Fibroblast of skin of right quadriceps (primary cell): ENCODE measurements at places on chromosomes 4 and X.

- no peak for DNase-seq
Observed at GRCh38 chr4:183544109-183544508, 39.3 kb downstream of the ING2 start.

GRCh38 chr4:2786794-2787229 is 6.1 kb upstream of the SH3BP2 start:
- no peak for DNase-seq

DNA sequence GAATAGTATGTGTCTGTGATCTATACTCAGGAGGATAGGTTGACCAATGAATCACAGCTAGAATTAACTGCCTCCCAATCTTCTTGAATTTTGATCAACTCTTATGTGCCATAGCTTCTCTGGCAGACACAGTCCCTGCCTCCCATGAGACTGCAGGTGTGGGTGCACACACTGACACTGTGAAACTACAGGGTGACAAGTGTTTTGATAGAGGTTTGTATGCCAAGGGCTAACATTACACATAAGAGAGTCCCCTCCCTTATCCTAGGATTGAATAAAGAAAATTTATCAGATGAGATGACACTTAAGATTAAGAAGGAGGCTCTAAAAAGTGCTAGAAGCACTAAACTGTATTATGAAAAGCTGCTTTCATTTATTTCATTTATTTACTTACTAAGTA is 218.4 kb upstream of the BMP3 start:
- no peak for DNase-seq

DNA sequence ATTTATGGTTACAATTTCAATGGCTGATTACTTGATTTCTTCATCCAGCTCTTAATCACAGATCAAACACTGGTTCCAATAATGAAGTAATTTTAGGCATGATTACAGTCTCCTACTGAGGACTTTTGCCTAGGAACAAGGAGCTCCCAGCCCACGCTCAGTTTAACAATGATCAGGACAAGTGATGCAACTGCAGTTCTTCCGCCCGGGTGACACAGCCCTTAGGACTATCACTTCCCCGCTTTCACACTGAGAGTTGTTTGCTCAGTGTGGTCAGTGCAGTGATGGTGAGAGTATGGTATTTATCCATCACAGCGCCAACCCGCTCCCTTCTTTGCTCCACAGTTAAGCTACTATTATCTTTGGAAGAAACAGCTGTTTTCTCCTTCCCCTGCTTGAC is 203.2 kb upstream of the MBNL3 start:
- DNase-seq, result no peak

GRCh38 chrX:131677655-131678628 is 134.1 kb downstream of the OR13H1 start:
- peak; percentile 5 for DNase-seq

DNA sequence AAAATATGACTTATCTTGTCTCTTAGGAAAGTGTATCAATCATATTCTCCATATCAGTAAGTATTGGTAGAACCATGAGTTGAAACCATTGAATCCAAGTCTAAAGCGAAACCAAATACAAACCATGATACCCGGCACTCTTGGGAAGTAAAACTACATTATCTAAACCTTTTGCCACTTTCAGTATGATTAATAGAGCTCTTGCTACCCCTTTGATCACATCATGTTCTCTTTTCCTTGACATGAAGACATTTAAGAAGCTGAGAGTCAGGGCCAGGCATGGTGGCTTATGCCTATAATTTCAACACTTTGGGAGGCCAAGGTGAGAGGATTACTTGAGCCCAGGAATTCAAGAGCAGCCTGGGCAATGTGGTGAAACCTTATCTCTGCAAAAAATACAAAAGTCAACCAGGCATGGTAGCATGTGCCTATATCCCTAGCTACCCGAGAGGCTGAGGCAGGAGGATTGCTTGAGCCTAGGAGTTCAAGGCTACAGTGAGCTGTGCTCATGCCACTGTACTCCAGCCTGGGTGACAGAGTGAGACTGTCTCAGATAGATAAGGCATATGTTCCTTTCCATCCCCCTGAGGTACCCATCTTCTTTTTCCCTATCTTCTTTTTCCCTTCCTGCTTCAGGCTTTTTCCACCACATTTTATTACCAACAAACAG is 45.4 kb downstream of the CEP135 start:
- DNase-seq, result no peak

DNA sequence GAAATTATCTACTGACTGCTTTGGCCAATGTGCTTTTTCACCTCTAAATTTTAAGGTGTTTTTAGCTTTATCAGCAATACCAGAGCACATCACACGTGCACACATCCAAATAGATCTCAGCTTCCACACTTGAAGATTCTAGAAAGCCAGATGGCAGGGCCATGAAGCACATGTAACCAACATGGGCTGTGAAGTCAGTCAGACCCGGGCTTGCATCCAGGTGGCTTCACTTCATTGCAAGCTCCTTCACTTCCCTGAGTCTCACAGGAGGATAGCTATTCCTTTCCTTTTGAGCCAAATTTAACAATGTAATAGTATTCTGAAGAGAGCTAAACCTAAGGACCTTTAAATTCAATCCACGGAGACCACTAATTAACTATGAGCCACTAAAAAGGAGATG is 86.5 kb downstream of the SH3RF1 start:
- peak; percentile 28 for DNase-seq

GRCh38 chrX:123167621-123168020 is 16.5 kb upstream of the GRIA3 start:
- no peak for DNase-seq

- no peak for DNase-seq
Observed at GRCh38 chrX:129961180-129962083, 21.0 kb upstream of the BCORL1 start.

- peak; percentile 61 for DNase-seq
Observed at GRCh38 chr4:70632028-70632427, 3.5 kb downstream of the ENAM start.

- DNase-seq, result peak; percentile 9
Observed at GRCh38 chrX:105375816-105376215, 155.3 kb upstream of the TEX13A start.

DNA sequence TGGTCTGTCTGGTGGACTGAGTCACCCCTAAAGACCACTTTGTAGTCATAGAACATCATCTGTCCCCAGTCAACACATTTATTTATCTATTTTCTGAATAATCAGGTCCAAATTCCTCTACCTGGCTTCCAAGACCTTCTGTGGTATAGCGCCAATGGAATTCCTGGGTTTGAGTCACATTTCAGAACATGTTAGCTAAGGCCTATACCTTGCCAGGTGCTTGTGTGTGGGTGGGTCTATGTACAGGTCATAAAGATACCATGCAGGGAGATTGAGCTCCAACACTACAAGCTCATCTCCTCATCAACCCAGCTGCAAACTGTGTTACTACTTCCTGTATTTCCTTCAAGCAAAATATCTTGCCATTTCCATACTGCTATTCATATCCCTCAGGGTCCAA is 113.3 kb downstream of the TRAPPC11 start:
- no peak for DNase-seq

GRCh38 chrX:121876305-121876704 is 828.9 kb downstream of the GLUD2 start:
- peak; percentile 82 for DNase-seq

GRCh38 chr4:54185866-54186265 is 43.2 kb upstream of the PDGFRA start:
- DNase-seq, result no peak

DNA sequence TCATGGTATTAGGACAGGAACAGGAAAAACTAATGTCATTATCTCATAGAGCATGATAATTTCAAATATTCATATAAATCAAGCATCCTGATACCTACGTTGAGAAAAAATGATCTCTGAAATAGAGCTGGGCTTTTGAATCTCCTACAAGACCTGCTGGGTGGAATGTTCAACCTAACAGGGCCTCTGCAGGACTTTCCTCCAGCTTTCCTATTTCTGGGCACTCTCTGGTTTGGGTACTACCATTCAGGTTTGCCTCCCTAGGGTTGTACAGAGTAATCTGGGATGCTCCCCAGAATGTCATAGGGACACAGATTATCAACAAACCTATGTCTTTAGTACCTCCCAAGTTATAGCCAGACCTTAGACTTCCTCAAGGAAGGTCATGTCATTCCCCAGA is 108.9 kb downstream of the CDS1 start:
- no peak for DNase-seq

DNA sequence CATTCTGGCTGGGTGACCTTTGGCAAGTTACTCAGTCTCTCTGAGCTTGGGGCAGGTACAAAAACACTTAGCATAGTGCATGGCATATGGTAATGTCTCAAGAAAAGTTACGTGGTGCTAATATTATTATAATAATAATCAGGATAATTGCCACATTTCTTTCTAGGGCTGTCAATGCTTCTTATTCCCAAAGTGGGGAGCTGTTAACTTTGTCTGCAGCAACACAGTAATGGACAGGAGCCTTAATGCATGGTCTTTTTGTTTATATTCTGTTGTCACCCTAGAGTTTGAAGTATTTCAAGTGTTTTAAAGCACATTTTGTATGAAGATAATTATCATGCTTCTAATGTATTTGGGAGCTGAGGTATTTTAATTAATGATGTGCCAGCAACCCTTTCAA is 121.8 kb downstream of the FHIP1A start:
- DNase-seq, result no peak

DNA sequence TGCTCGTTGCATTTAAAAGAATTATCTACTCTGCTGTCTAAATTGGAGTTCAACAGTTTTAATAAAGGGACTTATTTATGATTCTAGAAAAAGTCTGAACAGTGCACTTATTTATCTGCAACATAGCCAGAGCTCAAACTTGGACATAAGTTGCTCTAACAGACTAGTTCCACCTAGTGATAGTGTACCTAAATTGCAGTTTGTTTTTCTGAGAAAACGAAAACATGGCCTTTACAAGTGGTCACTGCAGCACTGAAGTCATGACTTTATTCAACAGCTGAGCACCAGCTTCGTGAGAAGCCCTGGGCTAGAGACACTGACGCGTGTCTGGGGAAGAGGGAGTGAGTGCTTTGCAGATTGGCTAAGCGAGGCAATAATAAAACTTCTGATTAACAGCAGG is 77.3 kb upstream of the IGSF1 start:
- no peak for DNase-seq

GRCh38 chr4:73727685-73728084 is 12.7 kb upstream of the CXCL8 start:
- no peak for DNase-seq

- no peak for DNase-seq
Observed at GRCh38 chr4:26192899-26193869, 127.6 kb upstream of the RBPJ start.

DNA sequence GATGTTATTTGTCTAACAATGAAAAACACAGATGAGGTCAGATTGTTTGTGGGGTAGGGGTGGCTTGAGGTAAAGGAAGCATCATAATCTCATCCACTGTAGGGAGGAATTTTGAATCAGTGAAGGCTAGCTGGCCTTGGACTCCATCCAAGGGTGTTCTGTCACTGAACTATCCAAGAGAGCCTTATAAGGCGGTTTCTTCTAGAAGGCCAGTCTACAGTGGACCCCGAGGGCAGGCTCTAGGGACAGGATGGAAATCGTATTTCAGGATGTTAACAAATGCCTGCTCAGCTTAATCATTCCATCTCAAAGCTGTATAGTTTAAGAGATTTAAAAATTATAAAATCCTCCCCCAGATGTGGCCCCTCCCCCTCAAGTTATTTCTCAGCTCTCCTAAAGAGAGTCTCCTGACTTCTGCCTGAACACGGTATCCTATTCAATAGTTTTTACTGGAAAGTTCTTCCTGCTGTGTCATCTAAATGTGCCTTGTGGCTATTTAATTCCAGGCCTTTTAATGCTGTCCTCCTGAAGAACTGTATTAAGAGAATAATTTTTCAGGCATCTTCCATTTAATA is 8.0 kb downstream of the IGFBP7 start:
- peak; percentile 92 for DNase-seq

DNA sequence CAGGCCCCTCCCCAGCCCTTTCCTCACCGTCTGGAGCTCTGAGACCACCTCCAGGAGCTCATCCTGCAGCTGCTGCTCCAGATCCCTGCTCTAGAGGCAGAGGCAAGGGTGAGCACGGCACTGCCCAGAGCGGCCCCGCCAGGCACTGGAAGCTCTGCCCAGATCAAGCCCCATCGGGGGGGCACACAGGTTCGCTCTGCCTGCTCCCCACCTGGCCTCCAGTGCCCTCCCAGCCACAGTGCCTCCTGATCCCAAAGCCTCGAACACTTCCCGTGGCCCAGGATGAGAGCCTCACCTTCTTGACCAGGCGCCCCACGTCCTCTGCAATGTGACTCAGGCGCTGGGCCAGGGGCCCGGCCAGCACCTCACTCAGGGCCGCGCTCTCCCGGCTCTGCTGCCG is 5.0 kb downstream of the ARHGAP4 start:
- no peak for DNase-seq

- peak; percentile 25 for DNase-seq
Observed at GRCh38 chr4:159297091-159297490, 194.2 kb downstream of the RAPGEF2 start.

GRCh38 chrX:21948897-21949578 is 8.5 kb downstream of the SMS start:
- DNase-seq, result no peak

DNA sequence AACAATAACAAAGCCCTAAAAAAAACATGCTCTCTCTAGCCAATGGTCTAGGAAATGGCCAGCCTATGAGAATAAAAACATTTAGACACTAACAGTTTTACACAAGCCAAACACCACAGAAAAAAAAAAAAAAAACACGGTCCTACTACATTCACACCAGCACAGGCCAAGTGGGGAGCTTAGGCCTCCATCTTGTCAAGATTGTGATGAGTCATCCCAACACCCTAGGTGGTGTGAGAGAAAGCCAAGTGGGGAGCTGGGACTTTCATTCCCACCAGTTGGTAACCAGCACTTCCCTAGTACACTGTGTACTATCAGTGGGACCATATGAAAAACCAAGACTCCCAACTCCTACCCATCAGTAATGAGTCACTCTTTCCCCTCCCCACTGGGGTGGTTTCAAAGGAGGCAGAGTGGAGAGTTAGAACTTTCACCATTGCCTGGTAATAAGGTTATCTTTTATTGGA is 95.6 kb downstream of the ADAMTS3 start:
- no peak for DNase-seq

DNA sequence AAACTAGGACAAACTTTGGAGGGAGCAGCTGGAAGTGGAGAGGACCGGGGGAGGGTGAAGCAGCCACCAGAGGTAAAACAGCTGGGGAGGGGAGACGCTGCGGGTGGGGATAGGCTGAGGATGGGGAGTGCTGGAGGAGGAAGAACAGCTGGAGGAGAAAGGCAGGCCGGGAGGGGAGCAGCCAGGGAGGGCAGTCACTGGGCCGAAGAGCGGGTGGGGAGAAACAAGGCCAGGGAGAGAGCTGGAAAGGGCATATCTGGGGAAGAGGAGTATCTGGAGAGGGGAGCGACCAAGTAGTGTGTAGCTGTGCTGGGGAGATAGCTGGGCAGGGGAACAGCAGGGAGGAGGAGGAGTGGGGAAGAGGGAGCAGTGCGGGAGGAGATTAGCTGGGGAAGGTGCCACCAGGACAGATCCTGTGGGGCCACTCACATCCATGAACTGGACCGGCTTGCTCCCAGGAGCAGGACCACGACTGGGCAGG is 2.7 kb downstream of the SLC38A5 start:
- DNase-seq, result no peak

GRCh38 chr4:55314141-55314820 is 31.8 kb upstream of the SRD5A3 start:
- no peak for DNase-seq

- no peak for DNase-seq
Observed at GRCh38 chr4:170011921-170012628, 14.1 kb downstream of the MFAP3L start.

GRCh38 chrX:19702856-19703255 is 184.5 kb downstream of the SH3KBP1 start:
- DNase-seq, result no peak

GRCh38 chrX:2766906-2767305 is 15.1 kb downstream of the XG start:
- DNase-seq, result peak; percentile 63
